Activated T-helper 1 cell treated with Interleukin-2 at 50 U/mL for 16 hours (primary cell): ENCODE measurements at places on chromosomes 5 and 9.

- no peak for DNase-seq
Measured at GRCh38 chr9:82726424-82727276, 336.3 kb downstream of the RASEF start.

GRCh38 chr9:18936094-18936871, 96.7 kb downstream of the SAXO1 start:
- no peak for DNase-seq

DNA sequence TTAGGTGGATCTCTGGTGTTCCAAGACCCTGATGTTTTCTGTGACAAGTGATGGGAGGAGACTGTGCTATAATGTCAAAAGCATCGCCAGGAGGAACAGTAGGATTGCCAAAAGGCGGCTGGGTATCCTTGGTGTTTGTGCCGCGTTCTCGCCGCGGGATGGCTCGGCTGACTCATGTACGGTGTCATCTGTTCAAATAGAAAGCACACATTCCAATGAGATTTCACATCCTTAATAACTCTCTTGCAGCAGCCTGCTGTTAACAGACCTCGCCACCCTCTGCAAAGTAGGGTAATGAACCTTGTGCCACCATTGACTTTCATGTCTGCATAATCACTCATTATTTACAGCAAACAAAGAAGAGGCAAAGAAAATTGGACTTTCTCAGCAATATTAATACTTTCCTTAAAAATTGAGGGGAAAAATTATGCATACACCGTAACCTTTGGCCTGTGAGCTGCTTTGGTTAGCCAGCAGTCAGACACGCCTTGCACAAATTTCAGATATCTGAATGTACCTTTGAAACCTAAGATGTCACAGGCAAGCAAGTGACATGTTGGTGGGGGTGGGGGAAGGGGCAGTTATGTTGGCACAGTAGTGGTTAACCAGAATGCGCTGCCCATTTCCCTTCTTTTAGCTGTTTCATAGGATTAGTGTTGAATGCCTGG, 289.4 kb downstream of the EFNA5 start:
- no peak for DNase-seq

- DNase-seq, result no peak
Measured at GRCh38 chr5:177601577-177602457, 1.9 kb downstream of the B4GALT7 start.
